ENCODE measurements at places on chromosomes 4 and X. TPM values are rescaled to one million over a fixed set of nuclear protein-coding genes. Genes with fewer than 3 reads are reported as not detected.

Gene RNF128
- total RNA-seq = not detected

DNA sequence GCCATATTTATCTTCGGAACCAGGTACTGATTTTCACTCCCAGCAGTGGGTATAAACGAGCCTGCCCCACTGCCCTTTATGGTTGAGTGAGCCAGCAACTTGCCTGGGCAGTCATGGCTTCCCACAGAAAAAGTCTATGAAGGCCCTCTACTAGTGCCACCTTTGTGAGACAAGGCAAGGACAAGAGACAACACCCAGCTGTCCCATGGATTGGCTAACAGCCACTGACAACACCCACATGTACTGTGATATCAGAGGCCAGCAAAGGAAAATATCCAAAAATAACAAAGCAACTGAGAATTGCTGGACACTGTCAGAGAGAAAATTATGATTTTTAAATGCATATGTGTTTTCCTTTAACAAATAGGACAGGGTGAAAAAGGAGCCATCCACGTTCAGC is 248.4 kb upstream of the TTC29 start:
- no peak for DNase-seq
- H3K36me3 ChIP-seq = no peaks in the 10 kb centered on the region
- no peak overlapping the region for H3K27ac ChIP-seq

GRCh38 chr4:78061939-78062570 is 4.9 kb downstream of the FRAS1 start:
- peaks cover 18% of the 10 kb centered on the region for H3K4me1 ChIP-seq
- no peak overlapping the region for H3K4me3 ChIP-seq
- no peak overlapping the region for H3K27ac ChIP-seq
- no peak for DNase-seq

Gene SLC49A3
- total RNA-seq = 1.5 TPM

DNA sequence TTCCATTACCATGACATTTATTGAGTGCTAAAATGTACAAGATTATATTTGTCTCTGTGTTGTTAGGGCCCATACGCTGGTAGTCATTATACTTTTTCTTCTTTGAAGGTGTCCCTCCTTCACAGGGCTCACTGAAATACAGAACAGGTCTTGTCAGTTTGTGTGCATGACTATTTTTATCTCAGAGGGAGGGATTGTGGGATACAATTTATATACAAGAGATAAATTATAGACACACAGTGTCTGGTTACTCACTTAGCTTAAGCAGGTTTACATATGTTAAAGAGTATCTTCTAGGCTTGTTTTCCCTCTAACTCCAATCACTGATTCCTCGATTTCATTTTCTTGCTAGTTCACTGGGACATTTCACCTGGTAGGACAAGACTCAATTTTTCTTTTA is 143.3 kb upstream of the GUCY1A1 start:
- no peak overlapping the region for H3K4me3 ChIP-seq
- DNase-seq = no peak
- H3K27me3 ChIP-seq = no peaks in the 10 kb centered on the region

DNA sequence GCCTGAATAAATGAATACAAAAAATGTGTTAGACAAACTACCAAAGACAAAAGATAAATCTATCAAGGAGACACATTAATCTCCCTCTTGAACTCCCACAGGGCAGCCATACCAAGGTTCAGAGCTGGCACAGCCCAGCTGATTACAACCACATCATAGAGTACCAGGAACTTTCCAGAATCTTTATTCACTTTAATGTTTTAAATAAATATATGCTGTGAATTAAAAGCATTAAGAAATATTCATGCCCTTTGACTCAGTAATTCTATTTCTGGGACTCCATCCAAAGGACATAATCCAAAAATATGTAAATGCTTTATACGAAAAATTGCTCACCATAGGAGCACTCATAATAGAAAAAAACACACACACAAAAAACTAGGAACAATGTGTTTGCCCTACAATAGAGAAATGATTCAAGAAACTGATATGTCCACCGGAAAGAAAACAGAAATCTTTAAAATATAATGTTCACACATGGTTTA is 126.0 kb downstream of the LDB2 start:
- no peak overlapping the region for H3K27ac ChIP-seq
- no peaks in the 10 kb centered on the region for H3K27me3 ChIP-seq
- H3K4me1 ChIP-seq = no peaks in the 10 kb centered on the region
